ENCODE measurements at places on chromosomes 5 and 9. TPM values are rescaled to one million over a fixed set of nuclear protein-coding genes. Genes with fewer than 3 reads are reported as not detected.

The PCDHA10 gene
- total RNA-seq = not detected

The GARNL3 gene
- 2.4 TPM for total RNA-seq

The ISL1 gene
- total RNA-seq = not detected

The TAF1L gene
- not detected for total RNA-seq

The ADAMTS12 gene
- 14.7 TPM for total RNA-seq

The FPGS gene
- 65.4 TPM for total RNA-seq

The SPATA31E1 gene
- total RNA-seq = not detected

The NIPAL4 gene
- not detected for total RNA-seq

The ANKRD33B gene
- 3.7 TPM for total RNA-seq

The BASP1 gene
- 196 TPM for total RNA-seq

The TRMT10B gene
- 2.2 TPM for total RNA-seq

The PCDHB6 gene
- total RNA-seq = not detected

The DTWD2 gene
- 2.0 TPM for total RNA-seq

The MRPS2 gene
- 43.7 TPM for total RNA-seq

The TRIM36 gene
- 1.5 TPM for total RNA-seq

The LCP2 gene
- not detected for total RNA-seq

The EGR1 gene
- total RNA-seq = 17.3 TPM

The LVRN gene
- total RNA-seq = under 0.01 TPM

The IQGAP2 gene
- 0.17 TPM for total RNA-seq

The ATOX1 gene
- total RNA-seq = 157 TPM

The DMGDH gene
- 2.5 TPM for total RNA-seq

The LCN15 gene
- total RNA-seq = not detected

The PCAT7 gene
- total RNA-seq = not detected

The KCNN2 gene
- 1.8 TPM for total RNA-seq

The FBP1 gene
- not detected for total RNA-seq

The WDR31 gene
- total RNA-seq = 0.67 TPM

The INSL4 gene
- not detected for total RNA-seq

The ZMAT2 gene
- 25.6 TPM for total RNA-seq

The PALM2AKAP2 gene
- 0.67 TPM for total RNA-seq

The CNTNAP3B gene
- total RNA-seq = 5.8 TPM

The OR5C1 gene
- total RNA-seq = not detected

The RELL2 gene
- total RNA-seq = 1.9 TPM

The PRDM12 gene
- under 0.01 TPM for total RNA-seq

The IL9 gene
- not detected for total RNA-seq

The GARIN3 gene
- not detected for total RNA-seq

The IFNA21 gene
- total RNA-seq = not detected

The SV2C gene
- not detected for total RNA-seq

The F12 gene
- 0.74 TPM for total RNA-seq

The PCDHB5 gene
- 0.84 TPM for total RNA-seq

The CXXC5 gene
- total RNA-seq = 21.6 TPM

The CMYA5 gene
- 0.30 TPM for total RNA-seq

The ZNF474 gene
- under 0.01 TPM for total RNA-seq

The PLEKHG4B gene
- total RNA-seq = 2.2 TPM

The NEURL1B gene
- total RNA-seq = 6.2 TPM

The RAB3C gene
- total RNA-seq = not detected

The PCDHGB5 gene
- total RNA-seq = 13.8 TPM

The KLHL9 gene
- total RNA-seq = 23.7 TPM

The DOCK2 gene
- total RNA-seq = 3.0 TPM

The RNF183 gene
- not detected for total RNA-seq

The DCAF12 gene
- 17.0 TPM for total RNA-seq

The SLC6A19 gene
- total RNA-seq = not detected

The GRXCR2 gene
- total RNA-seq = not detected

The CARD9 gene
- total RNA-seq = 1.9 TPM

The RABGAP1 gene
- total RNA-seq = 7.6 TPM

The PCDHGB3 gene
- 0.50 TPM for total RNA-seq

The LMAN2 gene
- total RNA-seq = 253 TPM

The MRPS30 gene
- 57.2 TPM for total RNA-seq

The SH3RF2 gene
- 1.0 TPM for total RNA-seq

The MOB3B gene
- 0.17 TPM for total RNA-seq
